ENCODE measurements at places on chromosomes 3 and 15.

GRCh38 chr15:78082106-78082742, 4.7 kb upstream of the TBC1D2B start:
- no peaks in the 10 kb centered on the region for H3K36me3 ChIP-seq
- H3K4me3 ChIP-seq, result no peak overlapping the region
- no peaks in the 10 kb centered on the region for H3K4me1 ChIP-seq
- no peak overlapping the region for H3K27ac ChIP-seq
- H3K27me3 ChIP-seq, result no peaks in the 10 kb centered on the region

DNA sequence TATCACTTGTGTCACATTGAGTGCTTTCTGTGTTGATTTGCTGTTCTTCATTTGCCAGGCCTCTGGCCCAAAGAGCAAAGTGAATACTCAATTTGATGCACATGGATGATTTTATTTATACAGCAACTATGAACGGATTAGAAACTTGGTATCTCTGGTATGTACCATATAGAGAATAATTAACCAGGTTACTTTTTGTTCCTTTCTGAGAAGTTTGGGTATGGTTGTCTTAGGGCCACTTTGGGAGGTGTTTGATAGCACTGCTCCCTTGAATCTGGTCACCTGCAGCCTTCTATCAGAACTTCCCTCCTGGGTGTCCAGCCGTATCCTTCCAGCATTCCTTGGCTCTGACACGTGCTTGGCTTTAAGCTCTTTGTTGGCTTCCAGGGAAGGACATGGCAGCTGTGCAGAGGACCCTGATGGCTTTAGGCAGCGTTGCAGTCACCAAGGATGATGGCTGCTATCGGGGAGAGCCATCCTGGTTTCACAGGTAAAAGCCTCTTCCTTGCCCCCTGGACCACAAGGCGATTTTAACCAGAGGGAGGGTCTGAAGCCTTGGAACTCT, 12.7 kb downstream of the TAGLN3 start:
- no peak overlapping the region for H3K4me3 ChIP-seq
- no peaks in the 10 kb centered on the region for H3K27me3 ChIP-seq
- H3K4me1 ChIP-seq, result no peaks in the 10 kb centered on the region
- no peak for DNase-seq
- H3K36me3 ChIP-seq, result no peaks in the 10 kb centered on the region

DNA sequence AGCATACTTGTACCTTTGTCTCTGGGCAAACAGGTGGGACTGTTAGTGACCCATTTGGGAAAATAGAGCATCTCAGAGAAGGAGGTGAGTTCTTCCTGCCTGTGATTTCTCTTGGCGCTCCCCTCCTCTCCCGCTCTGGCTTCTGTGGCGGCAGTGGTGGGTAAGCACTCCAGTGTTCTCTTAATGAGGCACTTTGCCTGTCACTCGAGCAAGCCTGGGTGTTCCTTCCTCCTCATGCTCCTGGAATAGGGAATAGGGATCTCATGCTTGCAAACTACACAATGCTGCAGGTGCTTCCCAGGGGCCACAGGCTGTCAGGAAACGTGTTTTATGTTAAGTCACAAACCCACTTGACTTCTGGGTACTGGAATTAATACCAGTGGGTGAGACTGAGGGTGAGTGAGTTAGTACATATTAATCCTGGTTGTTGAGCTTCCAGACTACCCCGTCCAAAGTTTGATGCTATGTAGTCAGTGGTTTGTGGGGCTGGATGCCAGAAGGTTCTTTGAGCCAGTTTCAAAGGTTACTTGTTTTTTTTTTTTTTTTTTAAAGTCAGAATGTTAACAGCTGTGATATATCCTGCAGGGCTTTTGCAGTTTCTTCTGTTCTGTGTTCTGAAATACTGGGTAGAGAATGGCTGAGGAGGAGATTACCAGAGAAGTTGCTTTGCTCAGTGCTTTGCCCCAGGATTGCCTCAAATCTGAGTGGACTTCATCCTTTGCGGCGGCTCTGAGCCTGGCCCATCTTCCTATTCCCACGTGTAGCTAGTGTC, 30.5 kb downstream of the EDEM1 start:
- no peak overlapping the region for H3K27ac ChIP-seq
- H3K4me1 ChIP-seq, result peaks cover 4% of the 10 kb centered on the region
- no peak overlapping the region for H3K4me3 ChIP-seq
- H3K27me3 ChIP-seq, result no peaks in the 10 kb centered on the region
- no peak for DNase-seq

DNA sequence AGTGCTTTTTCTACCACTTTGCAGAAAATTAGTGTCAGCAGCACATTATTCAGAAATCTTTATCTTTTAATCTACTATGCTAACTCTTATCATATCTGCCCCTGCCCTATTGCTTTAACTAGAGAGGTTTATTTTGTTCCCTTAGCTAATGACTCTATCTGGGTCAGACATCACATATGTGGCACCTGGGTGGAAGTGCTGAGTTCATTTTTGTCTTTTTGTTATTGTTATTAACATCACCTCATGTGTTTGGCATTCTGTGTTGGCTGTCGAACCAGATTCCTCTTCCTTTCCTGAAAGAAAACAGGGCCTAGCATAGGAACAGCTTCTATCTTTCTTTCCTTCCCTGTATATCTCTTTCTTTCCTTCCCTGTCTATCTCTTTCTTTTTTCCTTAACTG, 100.7 kb downstream of the RBMS3 start:
- no peak overlapping the region for H3K27ac ChIP-seq
- no peaks in the 10 kb centered on the region for H3K4me1 ChIP-seq
- no peak overlapping the region for H3K4me3 ChIP-seq

- peaks cover 11% of the 10 kb centered on the region for H3K36me3 ChIP-seq
- H3K4me3 ChIP-seq, result no peak overlapping the region
- no peak overlapping the region for H3K27ac ChIP-seq
- no peak for DNase-seq
- H3K4me1 ChIP-seq, result 0 out of 2 replicates have a peak, but pooled peaks cover 1% of the 10 kb centered on the region
- H3K27me3 ChIP-seq, result no peaks in the 10 kb centered on the region
Measured at GRCh38 chr3:126352476-126353454, 4.4 kb downstream of the KLF15 start.

DNA sequence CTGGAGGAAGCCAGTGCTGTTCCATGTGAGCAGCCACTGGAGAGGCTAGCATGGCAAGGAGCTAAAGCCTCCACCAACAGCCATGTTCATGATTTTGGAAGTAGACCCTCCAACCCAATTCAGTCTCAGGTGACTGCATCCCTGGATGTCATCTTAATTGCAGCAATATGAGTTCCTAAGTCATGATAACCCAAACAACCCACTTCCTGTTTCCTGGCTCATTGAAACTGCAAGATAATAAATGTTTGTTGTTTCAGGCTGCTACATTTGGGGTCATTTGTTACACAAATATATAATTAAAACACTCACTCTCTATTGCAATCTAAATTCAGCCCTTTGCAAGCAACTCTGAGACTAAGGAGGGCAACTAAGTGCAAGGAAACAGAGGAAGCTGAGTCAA, 62.4 kb upstream of the SLC24A5 start:
- no peaks in the 10 kb centered on the region for H3K27me3 ChIP-seq
- H3K4me1 ChIP-seq, result no peaks in the 10 kb centered on the region
- no peak overlapping the region for H3K27ac ChIP-seq
- DNase-seq, result no peak
- H3K4me3 ChIP-seq, result no peak overlapping the region

DNA sequence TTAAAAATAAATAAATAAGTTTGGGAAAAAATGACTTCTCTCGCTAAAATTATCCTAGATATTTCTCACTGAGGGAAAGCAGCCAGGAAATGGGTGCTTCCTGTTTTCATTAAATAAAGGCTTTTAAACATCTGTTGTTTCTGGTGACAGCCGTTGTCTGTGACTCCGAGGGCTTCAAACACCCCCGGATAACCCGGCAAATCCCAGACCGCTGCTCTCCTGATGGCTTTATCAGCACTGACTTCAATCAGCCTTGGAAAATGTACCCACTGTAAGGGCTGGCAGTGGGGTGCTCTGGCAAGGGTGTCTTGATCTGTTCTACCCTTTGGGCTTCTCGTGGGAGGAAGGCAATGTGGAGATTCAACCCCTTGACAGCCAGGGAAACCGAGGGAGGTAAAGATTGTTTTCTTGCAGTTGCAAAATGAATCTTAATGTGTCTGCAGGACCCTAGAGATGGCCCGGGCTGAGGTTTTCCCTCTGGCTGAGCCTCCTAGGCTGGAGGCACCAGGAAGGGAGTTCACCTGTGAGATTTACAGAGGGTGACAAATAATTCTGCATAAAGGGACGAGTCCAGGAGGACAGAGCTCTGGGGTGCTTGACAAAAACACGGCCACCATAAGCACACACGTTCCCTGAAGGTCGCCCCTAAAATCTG, 33.6 kb upstream of the SEC13 start:
- H3K27me3 ChIP-seq, result no peaks in the 10 kb centered on the region
- no peak for DNase-seq
- no peaks in the 10 kb centered on the region for H3K4me1 ChIP-seq
- no peak overlapping the region for H3K27ac ChIP-seq

GRCh38 chr15:63049783-63050371, 7.3 kb downstream of the TPM1 start:
- H3K27ac ChIP-seq, result no peak overlapping the region
- H3K4me3 ChIP-seq, result no peak overlapping the region
- peaks cover 4% of the 10 kb centered on the region for H3K4me1 ChIP-seq
- H3K27me3 ChIP-seq, result no peaks in the 10 kb centered on the region
- H3K36me3 ChIP-seq, result peaks cover 13% of the 10 kb centered on the region

GRCh38 chr3:56758539-56758981, 43.2 kb downstream of the ARHGEF3 start:
- no peaks in the 10 kb centered on the region for H3K36me3 ChIP-seq
- no peak for DNase-seq
- H3K4me3 ChIP-seq, result no peak overlapping the region
- H3K27me3 ChIP-seq, result no peaks in the 10 kb centered on the region
- H3K27ac ChIP-seq, result no peak overlapping the region

GRCh38 chr15:29051422-29051821, 165.6 kb downstream of the APBA2 start:
- H3K4me1 ChIP-seq, result peaks cover 4% of the 10 kb centered on the region
- no peak overlapping the region for H3K27ac ChIP-seq
- H3K27me3 ChIP-seq, result no peaks in the 10 kb centered on the region
- no peak overlapping the region for H3K4me3 ChIP-seq
- no peak for DNase-seq
- H3K36me3 ChIP-seq, result no peaks in the 10 kb centered on the region

DNA sequence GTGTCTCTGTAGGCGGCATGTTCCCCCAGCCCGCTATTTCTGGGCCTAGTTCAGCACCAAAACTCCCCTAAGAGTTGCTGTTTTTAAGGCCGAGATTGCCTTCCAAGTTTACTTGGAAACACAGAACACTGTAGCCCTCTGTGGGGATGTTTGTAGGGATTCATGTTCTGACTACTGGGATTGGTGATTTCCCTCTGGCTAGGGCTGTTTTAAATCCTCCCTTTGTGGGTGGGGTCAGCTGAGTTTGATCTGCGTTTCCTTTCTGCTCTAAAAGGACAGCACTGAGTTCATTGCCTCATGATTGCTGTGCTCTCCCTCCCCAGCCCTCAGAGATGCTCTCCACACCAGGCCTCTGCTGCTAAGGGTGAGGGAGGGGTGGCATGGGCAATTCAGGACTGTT, 640.6 kb upstream of the DPPA4 start:
- no peak overlapping the region for H3K27ac ChIP-seq
- H3K27me3 ChIP-seq, result no peaks in the 10 kb centered on the region
- H3K36me3 ChIP-seq, result no peaks in the 10 kb centered on the region
- DNase-seq, result no peak
- no peak overlapping the region for H3K4me3 ChIP-seq

DNA sequence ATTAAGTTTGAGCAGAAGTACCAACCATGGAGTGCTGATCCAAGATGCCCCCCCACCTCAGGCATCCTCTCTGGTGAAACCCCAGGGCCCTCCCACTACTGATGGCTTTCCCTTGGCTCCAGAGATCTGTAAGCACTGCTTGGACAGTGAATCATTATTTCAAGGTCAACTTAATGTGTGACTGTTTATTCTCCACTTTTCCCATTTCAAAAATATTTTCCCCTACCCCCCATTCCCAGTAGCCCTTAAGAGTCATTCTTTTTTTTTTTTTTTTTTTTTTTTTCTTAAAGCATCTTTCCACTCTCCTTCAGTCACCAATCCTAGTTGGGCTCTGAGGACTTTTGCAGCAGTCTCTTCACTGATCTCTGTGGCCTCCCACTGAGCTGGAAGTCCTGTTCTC, 82.6 kb downstream of the PCCB start:
- peaks cover 2% of the 10 kb centered on the region for H3K36me3 ChIP-seq
- no peaks in the 10 kb centered on the region for H3K4me1 ChIP-seq
- no peak overlapping the region for H3K4me3 ChIP-seq

DNA sequence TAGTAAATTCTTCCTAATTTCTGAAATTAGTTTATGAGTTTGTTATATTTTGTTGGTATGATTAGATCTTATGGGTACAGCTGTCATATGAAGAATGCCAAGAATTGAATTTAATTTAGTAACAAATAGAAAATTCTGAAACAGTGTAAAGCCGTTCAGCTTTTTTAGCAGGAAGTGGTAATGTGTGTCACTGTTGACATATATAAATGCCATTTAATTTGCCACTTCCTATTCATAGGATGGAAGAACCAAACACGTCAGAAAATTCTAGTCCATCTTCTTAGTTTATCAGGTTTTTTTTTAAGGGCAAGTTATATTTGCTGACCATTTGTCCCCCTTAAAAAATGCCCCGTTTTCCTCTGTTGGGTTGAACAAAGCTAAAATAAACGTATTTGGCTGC, 43.0 kb downstream of the RAB8B start:
- H3K4me3 ChIP-seq, result no peak overlapping the region
- no peaks in the 10 kb centered on the region for H3K27me3 ChIP-seq
- no peak overlapping the region for H3K27ac ChIP-seq
- no peaks in the 10 kb centered on the region for H3K4me1 ChIP-seq
- no peak for DNase-seq

GRCh38 chr3:43969944-43970343, 271.7 kb upstream of the TOPAZ1 start:
- H3K4me1 ChIP-seq, result peaks cover 5% of the 10 kb centered on the region
- no peaks in the 10 kb centered on the region for H3K36me3 ChIP-seq
- no peaks in the 10 kb centered on the region for H3K27me3 ChIP-seq
- no peak overlapping the region for H3K4me3 ChIP-seq

DNA sequence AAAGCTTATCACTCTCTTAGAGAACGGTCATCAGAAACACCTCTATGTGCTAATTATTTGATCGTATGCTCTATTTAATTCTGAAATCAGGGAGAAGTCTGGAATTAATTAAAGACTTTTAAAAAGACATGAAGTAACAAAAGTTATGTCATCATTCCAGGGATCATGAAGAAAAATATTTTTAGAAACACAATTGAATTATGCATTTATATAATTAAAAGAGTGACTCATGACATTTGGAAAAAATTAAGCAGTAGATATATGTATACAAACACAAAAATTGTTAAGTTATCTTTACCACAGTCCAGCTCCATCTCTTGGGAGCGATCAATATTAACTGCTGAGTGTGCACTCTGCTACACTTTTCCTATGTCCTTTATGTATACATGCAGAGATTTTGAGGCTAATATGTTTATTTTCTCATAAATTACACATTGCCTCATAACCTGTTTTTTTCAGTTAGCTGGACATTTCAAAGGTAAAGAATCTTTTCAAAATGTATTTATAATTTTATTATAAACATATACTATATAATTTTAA, 717.7 kb downstream of the GBE1 start:
- no peak overlapping the region for H3K4me3 ChIP-seq
- no peak overlapping the region for H3K27ac ChIP-seq
- H3K27me3 ChIP-seq, result no peaks in the 10 kb centered on the region

GRCh38 chr15:89068325-89068784, 19.9 kb upstream of the ABHD2 start:
- no peaks in the 10 kb centered on the region for H3K27me3 ChIP-seq
- H3K4me3 ChIP-seq, result no peak overlapping the region
- no peaks in the 10 kb centered on the region for H3K36me3 ChIP-seq
- no peak for DNase-seq
- no peaks in the 10 kb centered on the region for H3K4me1 ChIP-seq

- no peak overlapping the region for H3K4me3 ChIP-seq
- no peaks in the 10 kb centered on the region for H3K36me3 ChIP-seq
- H3K27me3 ChIP-seq, result no peaks in the 10 kb centered on the region
- H3K27ac ChIP-seq, result no peak overlapping the region
- peaks cover 4% of the 10 kb centered on the region for H3K4me1 ChIP-seq
Measured at GRCh38 chr3:151096716-151097115, 11.3 kb downstream of the MED12L start.

All from iPS DF 6.9 (cell line).